Left hindlimb (tissue), 1 donor: ENCODE measurements at places on chromosomes 3 and 15.

DNA sequence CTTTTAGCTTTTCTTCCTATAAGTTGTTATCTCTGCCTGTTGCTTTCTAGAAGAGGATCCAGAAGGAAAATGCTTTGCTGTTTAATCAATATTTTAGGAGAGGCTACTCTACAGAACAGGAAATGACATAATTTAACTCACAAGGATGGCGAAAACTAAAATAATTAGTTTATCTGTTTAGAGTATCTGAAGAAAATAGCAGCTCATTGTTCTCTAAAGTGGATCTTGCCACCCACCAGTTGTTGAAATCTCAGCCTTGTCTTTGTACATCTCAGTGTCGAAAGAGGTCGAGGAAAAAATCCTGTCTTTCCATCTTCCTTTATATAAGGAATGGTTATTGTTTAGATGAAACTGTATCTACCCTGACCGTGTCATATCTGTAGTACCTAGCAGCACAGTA lies 126.6 kb downstream of the ZNF609 start:
- no peak for DNase-seq

DNA sequence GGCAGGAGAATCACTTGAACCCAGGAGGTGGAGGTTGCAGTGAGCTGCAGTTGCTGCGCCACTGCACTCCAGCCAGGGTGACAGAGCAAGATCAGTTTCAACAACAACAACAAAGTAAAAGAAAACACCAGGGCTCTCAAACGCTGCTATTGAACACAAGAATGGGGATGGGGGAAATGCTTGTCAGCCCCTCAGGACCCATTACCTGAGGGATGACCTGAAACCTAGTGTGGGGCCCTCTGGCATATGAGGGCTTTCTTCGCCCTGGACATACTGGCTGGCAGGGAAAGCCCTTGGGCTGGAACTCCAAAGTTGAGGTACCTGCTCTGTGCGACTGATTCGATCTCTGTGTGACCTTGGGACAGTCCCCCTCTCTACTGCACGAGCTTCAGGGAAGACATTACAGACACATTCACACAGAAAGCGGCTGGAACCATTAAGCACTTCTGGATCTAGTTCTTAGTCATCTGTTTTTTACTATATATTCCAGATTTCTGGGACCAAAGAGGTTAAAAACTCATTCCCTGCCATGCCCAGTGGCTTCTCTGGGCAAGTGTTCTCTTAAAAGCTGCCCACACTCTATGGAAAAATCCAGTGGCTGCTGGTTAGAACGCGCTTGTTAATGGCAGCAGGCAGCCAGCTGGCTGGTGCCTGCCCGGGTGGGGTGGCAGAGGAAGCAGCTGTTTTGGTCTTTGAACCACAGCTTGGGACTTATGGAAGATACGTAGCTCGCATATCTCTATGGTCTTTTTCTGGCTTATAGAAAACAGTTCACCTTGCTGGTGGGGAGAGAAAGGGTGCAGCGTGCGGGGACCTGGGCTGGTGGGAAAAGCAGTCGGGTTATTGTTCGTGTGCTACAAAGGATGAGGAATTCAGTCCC lies 57.2 kb downstream of the ATP1B3 start:
- peak; percentile 51 for DNase-seq

- DNase-seq, result no peak
These were observed 664 bp upstream of the NR2C2 start for GRCh38 chr3:14946739-14947099.

DNA sequence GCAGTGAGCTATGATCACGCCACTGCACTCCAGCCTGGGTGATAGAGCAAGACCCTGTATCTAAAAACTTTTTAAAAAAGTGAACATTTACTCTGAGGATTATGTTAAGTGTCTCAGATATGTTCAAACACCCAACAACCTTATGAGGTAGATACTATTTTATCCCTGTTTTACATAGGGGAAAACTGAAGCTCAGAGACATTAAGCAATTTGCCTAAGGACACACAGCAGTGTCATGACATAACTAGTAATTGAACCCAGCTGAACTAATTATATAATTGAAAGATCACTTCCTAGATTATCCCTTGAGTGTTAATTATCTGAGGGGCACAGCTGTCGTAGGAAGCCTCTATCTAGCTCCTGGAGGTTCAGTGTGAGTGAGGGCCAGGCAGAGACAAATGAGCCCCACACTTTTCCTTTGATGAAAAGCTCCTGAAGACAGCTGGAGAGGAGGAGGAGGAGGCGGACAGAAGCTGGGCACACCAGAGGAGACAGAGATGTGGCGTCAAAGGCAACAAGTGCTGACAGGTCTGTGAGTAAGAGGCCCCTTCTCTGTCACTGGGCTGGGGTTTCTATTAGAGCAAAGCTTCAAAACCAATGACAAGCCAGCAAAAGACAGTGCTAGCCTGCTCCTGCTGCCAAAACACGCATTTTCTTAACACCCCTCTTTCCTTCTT lies 20.5 kb downstream of the TRH start:
- DNase-seq, result no peak

GRCh38 chr15:100691321-100691720 lies 88.9 kb downstream of the ASB7 start:
- no peak for DNase-seq

DNA sequence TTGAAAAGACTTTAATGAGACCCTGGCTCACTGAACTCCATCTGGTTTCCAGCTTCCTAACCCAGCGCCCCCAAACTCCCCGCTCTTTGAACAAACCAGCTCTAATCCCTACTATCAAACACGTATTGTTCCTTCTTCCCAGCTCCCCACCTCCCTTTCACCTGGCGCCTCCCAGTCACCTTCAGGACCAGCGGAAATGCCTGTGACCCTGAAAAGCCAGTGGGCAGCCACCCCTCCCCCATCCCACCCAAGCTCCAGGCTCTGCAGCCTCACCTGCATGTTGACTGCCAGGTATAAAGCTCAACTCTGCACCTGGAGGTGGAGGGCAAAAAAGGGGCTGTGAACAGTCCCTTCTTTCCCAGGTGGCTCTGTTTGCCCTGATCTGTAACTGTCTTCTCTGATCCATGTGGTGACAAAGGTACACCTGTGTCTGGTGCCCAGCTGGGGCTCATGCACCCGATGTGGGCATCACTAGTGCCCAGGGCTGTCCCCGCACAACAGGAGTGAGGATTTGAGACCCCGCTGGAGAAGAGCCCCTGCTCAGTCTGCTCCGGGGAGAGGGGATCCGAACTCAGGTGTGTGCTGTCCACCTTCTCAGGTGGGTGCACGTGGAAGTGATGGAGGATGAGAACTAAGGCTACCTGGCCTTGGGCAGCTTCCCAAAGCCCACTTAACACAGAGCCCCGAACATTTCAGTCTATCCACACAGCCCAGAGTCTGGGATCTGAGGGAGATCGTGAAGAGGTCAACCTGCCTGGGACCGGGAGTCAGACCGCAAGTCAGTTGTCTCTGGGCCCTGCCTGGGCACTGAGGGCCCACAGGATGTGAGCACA lies 128.9 kb downstream of the NSMCE3 start:
- no peak for DNase-seq

DNA sequence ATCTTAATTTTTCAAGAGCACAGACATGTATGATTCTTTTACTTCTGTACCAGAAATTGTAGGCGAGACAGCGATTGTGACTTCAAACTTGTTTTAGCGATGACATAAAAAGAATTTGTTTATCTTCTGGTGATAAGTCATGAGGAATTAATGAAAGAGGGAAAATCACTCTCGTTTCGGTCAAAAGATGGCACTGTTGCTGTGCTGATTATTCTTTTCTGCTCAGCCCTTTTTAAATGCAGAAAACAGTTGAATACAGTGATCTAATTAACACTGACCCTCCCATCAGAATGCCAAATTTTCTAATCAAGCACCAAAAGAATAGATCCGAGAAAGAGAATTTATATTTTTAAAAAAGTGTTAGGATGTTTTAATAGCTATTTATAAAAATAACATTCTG lies 52.6 kb downstream of the NSUN3 start:
- DNase-seq, result no peak

- no peak for DNase-seq
These were observed 1.2 kb downstream of the IL20RB start for GRCh38 chr3:136958939-136959338.

- no peak for DNase-seq
These were observed 154.4 kb downstream of the PEX5L start for GRCh38 chr3:179882292-179882691.

DNA sequence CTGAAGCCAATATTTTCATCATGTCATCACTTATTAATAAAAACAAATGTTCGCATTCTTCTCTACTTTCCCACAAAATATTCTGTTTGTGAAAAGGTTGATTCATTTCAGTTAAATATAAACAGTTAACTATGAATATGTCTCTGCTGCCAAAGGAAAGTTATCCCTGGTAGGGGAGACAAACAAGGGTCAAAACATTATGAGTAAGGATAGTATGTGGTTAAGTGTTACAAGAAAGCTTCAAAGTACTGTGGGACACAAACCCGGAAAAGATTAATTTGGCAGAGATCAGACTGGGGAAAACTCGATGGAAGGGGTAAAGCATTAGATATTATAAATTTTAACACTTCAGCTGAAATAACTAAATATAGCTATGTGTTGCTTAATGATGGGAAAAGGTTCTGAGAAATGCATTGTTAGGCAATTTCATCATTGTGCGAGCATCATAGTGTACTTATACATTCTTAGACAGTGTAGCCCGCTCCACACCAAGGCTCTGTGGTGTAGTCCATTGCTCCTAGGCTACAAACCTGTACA lies 436.5 kb upstream of the TBL1XR1 start:
- DNase-seq, result no peak

DNA sequence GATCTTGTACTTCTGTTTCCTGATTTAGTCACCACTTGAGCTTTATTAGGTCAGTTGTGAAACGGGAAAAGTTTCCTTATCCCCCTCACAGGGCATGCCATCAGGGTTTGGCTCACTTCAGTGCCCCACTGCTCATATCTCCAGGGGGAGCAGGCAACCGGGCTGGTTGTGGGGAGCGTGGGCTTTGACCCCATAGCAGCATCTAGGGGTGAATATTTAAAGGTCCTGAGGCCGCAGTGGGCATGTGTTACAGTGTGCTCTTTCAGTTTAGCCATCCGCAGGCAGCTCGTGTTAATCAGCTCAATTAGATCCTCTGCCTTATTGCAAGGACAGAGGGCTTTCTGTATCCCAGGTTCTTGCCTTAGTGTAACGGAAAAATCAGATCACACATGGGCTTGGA lies 71.9 kb downstream of the MRPL46 start:
- no peak for DNase-seq

GRCh38 chr3:177929310-177929709 lies 606.9 kb upstream of the KCNMB2 start:
- no peak for DNase-seq

GRCh38 chr15:43489191-43489590 lies 3.8 kb downstream of the TP53BP1 start:
- DNase-seq, result no peak

DNA sequence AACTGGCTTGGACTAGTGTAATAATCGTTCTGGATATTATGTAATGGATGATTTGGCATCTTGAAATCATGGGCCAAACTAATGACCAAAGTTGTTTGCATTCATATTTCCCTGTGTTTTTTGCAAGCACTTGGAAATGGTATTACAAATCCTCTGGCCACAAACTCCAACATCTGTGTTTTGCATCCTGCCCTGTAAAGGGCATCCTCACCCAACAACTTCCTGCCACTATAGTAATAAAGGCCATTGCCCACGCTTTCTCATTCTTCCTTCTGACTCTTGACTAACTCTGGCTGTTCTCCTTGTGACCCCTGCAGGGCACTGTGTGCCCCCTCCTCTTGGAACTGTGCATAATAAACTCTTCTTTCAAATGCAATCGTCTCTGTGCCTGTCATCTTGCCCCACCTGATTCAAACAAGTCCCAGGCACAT lies 25.4 kb upstream of the PSMD6 start:
- DNase-seq, result no peak

DNA sequence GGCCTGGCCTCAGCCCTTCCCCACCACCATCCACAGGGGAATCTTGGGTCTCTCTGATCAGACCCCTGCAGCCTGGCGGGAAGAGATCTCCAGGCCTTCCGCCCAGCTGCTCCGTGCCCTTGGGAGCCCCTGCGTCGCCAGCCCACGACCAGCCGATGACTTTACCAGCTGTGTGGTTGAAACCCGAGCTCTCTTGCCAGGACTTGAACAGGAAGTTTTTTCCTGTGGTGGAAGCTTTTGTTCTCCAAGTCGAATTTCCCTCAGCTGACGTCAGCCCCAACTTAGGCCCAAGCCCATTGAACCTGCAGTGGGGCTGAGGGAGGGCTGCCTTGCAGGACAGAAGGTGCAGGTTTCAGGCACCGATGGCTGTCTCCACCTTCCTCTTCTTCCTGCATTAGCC lies 51.7 kb upstream of the SMAD3 start:
- peak; percentile 84 for DNase-seq

DNA sequence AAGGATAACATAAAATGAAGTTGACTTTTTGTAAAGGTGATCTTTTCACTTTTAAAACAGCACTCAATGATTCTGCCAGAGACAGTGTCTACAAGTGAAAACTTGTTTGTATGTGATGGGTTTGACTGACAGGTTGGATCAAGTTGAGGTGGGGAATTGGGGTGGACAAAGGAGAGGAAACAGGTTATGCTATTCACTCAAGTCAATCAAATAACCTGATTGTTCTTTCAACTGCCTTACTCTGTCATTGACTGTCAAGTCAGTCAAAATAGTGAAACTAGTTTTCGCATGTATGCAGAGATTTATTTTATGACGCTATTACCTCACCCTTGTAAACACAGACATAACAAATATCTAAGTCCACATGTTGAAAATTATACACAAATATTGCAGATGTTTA lies 187.7 kb downstream of the ROBO2 start:
- no peak for DNase-seq

- peak; percentile 63 for DNase-seq
These were observed 20.4 kb upstream of the NFKBIZ start for GRCh38 chr3:101828691-101829436.

DNA sequence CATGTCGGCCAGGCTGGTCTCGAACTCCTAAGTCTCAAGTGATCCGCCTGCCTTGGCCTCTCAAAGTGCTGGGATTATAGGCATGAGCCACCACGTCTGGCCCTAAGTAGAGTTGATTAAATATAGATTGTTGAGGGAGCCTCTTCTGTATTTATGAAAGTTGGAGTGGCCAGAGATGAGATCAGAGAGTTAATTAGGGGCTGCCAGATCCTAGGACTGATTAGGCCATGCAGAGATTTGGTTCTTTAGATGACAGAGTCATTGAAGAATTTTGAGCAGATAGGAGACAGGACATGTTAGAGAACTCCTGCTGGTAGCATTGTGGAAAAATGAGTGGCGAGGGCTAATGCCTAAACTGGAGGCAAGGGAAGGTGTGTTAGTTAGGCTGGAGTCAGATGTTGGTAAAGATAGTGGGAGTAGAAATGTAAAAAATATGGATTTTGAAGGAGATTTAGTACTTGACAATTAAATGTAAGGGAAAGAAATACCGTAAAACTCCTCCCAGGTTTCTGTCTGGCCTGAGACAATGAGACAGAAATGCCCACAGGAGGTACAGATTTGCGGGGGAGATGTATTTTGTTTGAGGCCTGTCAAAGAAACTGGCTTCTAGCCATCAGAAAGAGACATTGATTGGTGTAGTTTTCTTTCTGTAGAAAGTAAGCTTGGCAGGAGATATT lies 23.4 kb downstream of the SACM1L start:
- DNase-seq, result no peak

- peak; percentile 54 for DNase-seq
These were observed 901 bp upstream of the MANF start for GRCh38 chr3:51384055-51384725.
